ENCODE measurements at places on chromosomes 4 and X.

GRCh38 chr4:113945906-113946305 is 33.5 kb downstream of the ARSJ start:
- DNase-seq: peak; percentile 39

DNA sequence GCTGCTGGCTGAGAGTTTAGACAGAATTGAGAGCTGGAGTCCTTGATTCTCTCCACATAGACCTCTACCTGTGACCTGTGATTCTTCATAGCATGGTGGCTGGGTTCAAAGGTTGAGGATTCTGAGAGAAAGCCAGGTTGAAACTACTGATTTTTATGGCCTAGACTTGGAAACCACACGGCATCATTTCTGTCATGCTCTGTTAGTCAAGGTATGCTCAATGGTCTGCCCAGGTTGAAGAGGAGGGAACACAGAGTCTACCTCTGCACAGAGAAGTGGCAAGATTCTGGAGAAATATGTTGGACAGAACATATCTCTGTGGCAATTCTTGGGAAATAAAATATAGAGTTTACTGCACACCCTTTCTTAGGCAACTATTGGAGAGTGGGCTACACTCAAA is 57.2 kb upstream of the CXorf66 start:
- no peak for DNase-seq

- DNase-seq: peak; percentile 49
These were observed 3.7 kb downstream of the TAF7L start for GRCh38 chrX:101287402-101287801.

DNA sequence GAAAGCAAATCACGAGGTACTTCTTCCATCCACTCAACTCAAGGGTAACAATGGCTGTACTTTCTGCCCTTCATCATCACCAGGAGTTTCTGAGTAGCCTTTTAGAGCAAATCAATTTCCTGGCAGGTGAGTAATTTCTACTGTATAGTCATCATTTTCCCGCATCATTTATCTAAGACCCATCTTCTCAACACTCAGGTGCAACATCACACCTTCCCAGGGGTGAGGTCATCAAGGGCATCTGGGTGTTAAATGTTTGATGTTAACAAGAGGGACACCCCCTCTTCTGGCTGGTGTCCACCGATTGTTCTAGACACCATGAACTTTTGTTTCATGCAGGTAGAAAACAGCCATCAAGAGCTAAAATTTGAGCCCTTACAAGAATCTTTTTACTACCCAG is 313.4 kb upstream of the MAGEB2 start:
- no peak for DNase-seq

- DNase-seq: no peak
These were observed 126.7 kb downstream of the AFAP1 start for GRCh38 chr4:7812921-7813320.

DNA sequence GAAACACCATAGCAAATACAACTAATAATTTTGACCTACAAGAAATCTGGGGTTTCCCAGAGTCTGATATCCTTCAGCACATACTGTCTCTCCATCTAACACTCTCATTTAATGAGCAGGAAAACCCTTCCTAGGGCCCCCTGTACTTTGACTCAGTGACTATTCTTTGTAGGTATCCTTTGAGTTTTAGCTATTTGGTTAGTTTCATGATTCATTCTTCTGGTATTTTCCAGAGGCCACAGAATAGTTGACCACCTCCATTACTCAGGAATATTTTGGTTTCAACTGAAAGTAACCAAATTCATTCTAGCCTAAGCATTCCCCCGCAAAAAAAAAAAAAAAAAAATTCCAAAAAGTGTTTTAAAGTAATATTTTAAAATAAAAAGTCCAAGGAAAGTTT is 140.0 kb downstream of the IDS start:
- no peak for DNase-seq

- peak; percentile 30 for DNase-seq
These were observed 133.4 kb downstream of the ATG4A start for GRCh38 chrX:108224727-108225621.

DNA sequence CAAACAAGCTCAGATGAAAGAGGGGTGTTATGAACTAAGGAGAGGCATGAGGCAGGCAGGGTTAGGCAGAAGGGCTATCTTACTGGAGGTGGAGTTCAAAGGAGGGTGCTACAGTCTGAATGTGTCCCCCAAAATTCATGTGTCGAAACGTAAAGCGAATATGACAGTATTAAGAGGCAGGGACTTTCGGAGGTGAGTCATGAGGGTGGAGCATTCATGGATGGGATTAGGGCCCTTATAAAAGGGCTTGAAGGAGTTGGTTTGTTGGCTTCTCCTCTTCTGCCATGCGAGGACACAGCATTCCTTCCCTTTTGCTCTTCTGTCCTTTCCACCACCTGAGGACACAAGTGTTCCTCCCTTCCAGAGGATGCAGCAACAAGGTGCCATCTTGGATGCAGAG is 22.9 kb downstream of the APLN start:
- no peak for DNase-seq

DNA sequence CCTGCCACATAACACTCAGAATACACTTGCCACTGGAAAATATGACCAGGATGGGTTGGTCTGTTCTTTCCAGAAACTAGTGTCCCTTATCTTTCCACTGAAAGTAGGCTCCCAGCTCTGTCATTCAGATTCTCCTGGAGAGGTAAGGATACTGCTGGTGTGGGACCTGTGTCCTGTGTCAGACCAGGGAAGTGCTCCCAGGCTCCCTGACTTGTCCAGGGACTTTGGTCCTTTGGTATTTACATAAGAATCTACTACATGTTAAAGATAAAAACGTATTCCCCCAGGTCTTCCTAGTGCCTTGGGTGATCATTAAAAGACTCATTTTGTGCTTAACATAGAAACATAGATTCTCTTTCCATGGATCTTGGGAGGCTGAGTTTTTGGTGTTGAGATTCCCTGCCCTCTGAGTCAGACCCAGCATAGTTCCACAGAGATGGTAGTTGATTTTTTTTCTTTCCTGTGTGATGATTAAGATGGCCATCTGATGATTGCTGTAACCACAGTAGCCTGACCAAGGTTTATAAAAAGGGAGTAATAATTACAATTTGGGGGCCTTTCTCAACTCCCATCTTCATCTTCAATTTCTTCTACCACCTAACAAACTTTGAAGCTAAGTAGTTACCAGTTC is 159.8 kb upstream of the JADE1 start:
- DNase-seq: peak; percentile 75

- no peak for DNase-seq
These were observed 103.9 kb upstream of the KLHL13 start for GRCh38 chrX:118220509-118220908.

GRCh38 chrX:40402831-40403533 is 177.8 kb upstream of the ATP6AP2 start:
- DNase-seq: peak; percentile 59

DNA sequence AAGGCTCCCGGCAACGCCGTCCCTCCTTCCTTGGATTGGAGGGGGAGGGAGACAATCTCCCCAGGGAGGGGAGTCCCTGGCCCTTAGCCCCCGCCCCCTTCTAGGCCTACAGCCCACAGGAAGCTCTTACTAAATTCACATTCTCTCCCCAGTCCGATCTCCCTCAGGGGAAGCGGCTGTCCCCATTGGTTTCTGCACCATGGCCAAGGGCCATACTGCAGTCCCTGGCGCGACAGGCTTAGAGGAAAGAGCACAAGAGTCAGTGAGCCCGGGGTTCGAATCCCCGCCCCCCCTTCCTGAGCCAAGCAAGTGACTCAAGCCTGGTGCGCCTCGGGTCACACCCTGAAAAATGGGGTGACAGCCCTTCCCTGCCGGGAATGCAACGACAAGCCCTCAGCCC is 1.1 kb downstream of the ABLIM2 start:
- DNase-seq: no peak

DNA sequence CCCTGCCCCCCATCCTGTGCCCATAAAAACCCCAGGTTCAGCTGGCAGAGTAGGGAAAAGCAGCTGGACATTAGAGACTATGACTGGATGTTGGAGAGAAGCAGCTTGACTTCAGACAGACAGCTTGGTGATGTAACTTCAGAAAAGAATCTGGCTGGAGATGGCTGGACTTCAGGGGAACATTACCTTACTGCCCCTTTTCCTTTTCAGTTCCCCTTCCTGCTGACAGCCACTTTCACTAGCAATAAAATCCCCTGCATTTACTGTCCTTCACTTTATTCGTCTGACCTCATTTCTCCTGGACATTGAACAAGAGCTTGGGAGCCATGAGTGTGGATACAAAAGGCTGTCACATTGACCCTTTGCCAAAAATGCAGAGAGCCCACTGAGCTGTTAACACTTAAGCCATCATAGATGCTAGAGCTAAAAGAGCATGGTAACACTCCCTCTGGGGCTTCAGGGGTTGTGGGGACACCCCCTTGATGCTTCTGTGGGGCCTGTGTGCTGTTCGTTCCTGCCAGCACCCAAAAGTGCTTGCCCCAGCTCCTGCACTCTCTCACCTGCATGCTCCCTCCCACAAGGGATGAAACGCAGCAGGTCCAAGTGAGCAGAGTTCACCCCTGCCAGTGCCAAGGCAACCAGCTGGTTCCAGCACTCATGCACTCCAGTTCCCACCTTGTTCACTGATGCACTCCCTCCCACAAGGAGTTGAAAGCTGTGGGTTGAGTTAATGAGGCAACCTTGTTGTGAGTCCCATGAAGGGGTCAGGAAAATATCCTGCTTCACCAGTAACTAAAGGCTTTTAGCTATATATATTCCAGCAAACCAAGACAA is 263.8 kb upstream of the NDST3 start:
- DNase-seq: no peak

GRCh38 chr4:25441519-25442117 is 64.6 kb downstream of the ANAPC4 start:
- DNase-seq: peak; percentile 77

- DNase-seq: peak; percentile 5
These were observed 87.5 kb downstream of the PPP3CA start for GRCh38 chr4:101259876-101260275.

DNA sequence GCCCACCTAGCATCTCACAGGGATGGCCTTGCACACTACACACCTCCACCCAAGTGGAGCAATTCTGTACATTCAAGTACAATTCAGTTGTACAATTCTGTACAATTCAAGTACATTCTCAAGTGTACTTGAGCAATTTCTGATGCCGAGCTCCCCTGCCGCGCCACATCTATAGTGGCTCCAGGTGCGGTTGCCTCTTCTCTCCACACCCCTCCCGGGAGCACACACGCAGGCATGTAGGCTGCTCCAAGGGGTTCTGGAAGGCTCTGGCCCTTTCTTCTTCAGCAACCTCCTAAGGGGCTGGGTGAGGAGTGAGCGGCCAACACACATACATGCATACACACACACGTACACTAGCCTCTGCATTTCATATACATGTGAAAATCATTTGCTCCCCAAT is 18.9 kb upstream of the DUSP9 start:
- DNase-seq: no peak

- peak; percentile 27 for DNase-seq
These were observed 48.2 kb downstream of the CLDN34 start for GRCh38 chrX:10015355-10015722.

- DNase-seq: no peak
These were observed 52.1 kb upstream of the RHOH start for GRCh38 chr4:40144716-40145115.

GRCh38 chr4:182562350-182562749 is 319.1 kb downstream of the TENM3 start:
- DNase-seq: no peak

DNA sequence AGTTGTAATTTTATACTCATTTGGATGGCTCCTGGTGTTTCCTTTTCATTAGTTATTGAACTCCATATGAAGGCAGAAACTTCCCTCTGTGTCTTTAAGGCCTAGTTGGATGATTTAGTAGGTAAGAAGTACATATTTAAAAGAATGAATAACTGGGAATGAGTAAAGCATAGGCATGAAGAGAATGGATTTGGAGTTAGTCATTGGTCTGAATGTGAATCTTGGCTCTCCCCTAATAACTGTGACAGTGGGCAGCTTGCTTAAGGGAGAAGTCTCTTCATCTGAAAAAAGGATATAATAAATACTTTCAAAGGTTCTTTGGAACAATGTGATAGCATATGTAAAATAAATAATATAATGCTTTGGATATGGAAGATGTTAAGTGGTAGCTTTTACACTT is 13.2 kb downstream of the SNX25 start:
- DNase-seq: peak; percentile 74

DNA sequence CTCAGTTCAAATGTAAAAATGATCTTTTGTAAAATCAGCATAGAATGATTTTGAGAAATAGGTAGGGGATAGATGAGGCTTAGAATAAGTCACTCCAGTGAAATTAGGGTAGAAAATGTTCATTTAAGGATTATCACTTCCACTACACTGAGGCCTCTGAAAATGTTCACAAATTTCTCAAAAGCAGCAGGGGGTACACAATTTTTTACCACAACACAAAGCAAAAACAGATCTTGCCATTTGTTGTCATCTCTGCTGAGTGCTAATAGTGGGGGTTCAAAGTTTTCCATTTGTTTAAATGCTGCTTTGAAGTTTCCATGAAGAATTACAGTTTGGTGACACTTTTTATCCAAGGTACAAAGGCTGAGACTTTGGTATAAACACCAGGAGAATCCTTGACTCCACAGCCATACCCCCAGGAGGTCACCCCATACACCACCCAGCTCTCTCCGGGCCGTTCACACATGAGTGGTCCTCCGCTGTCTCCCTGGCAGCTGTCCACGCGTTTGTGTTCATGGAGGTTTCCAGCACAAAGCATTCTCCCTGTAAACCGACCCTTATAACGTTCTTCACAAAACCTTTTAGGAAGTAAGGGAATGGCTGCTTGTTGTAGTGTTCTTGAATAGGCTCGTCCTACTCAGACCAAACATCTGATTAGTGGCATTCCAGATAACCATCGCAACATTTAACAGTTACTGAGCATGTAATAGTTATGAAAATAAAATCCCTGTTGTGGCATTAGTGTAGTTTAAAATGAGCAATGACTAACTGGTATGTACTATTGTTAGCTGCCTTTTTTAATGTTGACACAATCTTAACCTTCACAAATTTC is 71.0 kb downstream of the PRSS12 start:
- peak; percentile 27 for DNase-seq

DNA sequence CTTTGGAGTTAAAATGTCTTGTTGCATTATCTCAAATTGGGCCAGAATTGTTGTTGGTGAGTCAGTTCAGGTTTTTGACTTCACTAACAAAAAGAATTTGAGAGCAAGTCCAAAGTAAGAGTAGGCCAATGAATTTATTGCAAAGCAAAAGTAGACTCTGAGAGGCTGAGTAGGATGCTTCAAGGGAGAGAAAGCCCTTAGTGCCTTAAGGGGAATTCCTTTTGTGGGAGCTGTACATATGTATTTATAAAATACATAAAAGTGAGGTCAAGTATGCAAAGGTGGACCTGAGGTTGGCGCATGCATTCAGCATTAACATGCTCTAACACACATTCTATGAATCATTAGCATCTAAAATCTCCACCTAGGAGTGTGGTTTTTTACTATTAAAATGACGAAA is 565.4 kb downstream of the GRXCR1 start:
- no peak for DNase-seq

GRCh38 chr4:119933606-119934005 is 133.0 kb downstream of the MAD2L1 start:
- no peak for DNase-seq

GRCh38 chr4:146255463-146255862 is 41.1 kb downstream of the REELD1 start:
- DNase-seq: peak; percentile 68

GRCh38 chr4:150402871-150403272 is 179.1 kb upstream of the MAB21L2 start:
- no peak for DNase-seq

GRCh38 chrX:136679531-136679930 is 31.6 kb downstream of the CD40LG start:
- DNase-seq: no peak
